ENCODE measurements at places on chromosomes 1 and 21. TPM values are rescaled to one million over a fixed set of nuclear protein-coding genes. Genes with fewer than 3 reads are reported as not detected.
A peak's percentile ranks its signal among the peaks of the same experiment; 100 is the strongest.

DNA sequence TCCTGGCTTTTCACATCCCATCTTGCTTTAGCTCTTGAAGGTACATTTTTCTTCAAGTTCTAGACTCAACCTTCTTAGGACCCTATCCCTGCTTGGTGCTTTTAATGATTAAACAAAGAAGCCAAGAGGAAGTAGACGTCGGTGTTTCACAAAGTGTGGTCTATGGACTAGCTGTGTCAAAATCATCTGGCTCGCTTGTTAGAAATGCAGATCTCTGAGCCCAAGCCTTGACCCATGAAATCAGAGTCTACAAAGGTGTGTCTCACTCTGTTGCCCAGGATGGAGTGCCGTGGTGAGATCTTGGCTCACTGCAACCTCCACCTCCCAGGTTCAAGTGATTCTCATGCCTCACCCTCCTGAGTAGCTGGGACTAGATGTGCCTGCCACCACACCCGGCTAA, 295.5 kb upstream of the KAZN start:
- no peak overlapping the region for H3K4me3 ChIP-seq
- H3K36me3 ChIP-seq, result no peaks in the 10 kb centered on the region
- DNase-seq, result no peak
- H3K27ac ChIP-seq, result no peak overlapping the region

- peaks cover 45% of the 10 kb centered on the region for H3K4me1 ChIP-seq
- H3K36me3 ChIP-seq, result no peaks in the 10 kb centered on the region
Measured at GRCh38 chr1:93614541-93614940, 67.1 kb downstream of the BCAR3 start.

DNA sequence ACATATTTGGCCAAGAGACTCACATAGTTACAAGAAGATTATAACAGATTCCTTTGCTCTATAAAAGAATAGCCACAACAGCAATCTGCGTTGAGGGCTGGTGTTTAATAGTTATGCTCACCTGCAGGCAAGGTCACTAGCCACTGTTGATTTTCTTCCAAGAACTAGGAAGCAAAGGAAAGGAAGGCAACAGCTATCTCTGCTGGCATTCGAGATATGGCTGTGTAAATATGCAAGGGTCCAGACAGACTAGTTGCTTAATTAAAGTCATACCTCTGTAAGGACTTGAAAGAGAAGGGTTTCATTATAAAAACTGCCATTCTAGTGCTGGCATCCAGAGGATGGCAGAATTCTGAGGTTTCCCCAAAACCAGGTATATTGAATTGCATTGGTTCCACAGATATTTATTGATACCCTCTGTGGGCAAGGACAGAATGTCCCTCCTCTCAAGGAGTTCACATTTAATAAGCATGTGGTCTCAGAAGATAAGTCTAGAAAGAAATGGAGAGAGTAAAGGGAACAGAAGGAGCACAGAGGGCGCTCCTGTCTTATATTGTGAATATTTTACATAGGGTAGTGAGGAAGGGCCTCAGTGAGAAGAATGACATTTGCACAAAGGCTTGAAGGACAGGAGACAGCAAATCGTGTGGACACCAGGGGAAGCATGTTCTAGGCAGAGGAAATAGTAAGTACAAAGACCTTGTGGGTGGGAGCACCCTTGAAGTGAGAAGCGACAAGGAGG, 23.6 kb upstream of the PLEKHA6 start:
- DNase-seq, result no peak
- H3K27ac ChIP-seq, result no peak overlapping the region
- no peaks in the 10 kb centered on the region for H3K36me3 ChIP-seq
- peaks cover 23% of the 10 kb centered on the region for H3K4me1 ChIP-seq

DNA sequence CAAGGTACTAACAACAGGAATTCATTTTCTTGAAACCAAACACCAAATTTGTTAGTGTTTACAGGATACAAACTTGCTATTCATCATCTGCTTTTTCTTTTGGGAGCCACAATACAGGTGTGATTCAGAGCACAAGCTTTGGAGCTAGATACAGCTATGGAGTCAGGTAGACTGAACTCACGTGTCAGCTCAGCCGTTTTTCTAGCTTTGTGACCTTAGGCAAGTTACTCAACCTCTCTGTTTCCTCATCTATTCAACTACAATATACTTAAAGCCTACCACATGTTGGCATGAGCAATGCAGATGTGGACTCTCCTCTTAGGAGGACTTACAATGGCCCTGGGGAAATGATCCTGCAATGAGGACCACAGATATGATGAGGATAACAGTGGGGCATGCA, 6.3 kb downstream of the HTR1D start:
- H3K36me3 ChIP-seq, result no peaks in the 10 kb centered on the region
- H3K27ac ChIP-seq, result no peak overlapping the region
- H3K27me3 ChIP-seq, result no peaks in the 10 kb centered on the region
- no peak for DNase-seq
- no peak overlapping the region for H3K4me3 ChIP-seq

GRCh38 chr1:61782771-61783170, 40.5 kb downstream of the PATJ start:
- H3K27ac ChIP-seq, result no peak overlapping the region
- DNase-seq, result no peak
- H3K27me3 ChIP-seq, result no peaks in the 10 kb centered on the region
- H3K36me3 ChIP-seq, result no peaks in the 10 kb centered on the region
- H3K4me1 ChIP-seq, result no peaks in the 10 kb centered on the region

DNA sequence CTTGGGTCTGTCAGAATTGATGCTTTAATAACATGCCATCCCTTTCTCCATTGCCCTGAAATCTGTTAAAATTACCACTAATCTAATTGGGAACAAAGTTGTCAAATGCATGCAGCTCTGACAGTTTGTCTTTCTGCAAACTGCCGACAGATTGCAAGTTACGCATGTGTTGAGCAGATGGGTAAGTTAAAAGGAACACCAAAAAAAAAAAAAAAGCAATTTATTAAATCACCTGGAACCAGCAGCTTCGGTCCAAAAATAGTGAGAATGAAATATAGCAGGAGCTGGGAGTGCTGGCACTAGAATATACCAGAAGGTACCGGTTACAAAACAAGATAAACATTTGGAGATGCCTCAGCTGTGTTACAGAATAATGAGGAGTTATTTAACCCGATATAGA, 149.6 kb upstream of the C1orf87 start:
- no peaks in the 10 kb centered on the region for H3K27me3 ChIP-seq
- no peak overlapping the region for H3K4me3 ChIP-seq
- H3K36me3 ChIP-seq, result no peaks in the 10 kb centered on the region
- DNase-seq, result no peak
- H3K4me1 ChIP-seq, result no peaks in the 10 kb centered on the region

Gene SPRR2A
- total RNA-seq, result 0.60 TPM

- H3K27me3 ChIP-seq, result no peaks in the 10 kb centered on the region
- H3K36me3 ChIP-seq, result no peaks in the 10 kb centered on the region
- no peak overlapping the region for H3K27ac ChIP-seq
- H3K4me1 ChIP-seq, result no peaks in the 10 kb centered on the region
Measured at GRCh38 chr1:186882372-186883134, 53.8 kb downstream of the PLA2G4A start.

DNA sequence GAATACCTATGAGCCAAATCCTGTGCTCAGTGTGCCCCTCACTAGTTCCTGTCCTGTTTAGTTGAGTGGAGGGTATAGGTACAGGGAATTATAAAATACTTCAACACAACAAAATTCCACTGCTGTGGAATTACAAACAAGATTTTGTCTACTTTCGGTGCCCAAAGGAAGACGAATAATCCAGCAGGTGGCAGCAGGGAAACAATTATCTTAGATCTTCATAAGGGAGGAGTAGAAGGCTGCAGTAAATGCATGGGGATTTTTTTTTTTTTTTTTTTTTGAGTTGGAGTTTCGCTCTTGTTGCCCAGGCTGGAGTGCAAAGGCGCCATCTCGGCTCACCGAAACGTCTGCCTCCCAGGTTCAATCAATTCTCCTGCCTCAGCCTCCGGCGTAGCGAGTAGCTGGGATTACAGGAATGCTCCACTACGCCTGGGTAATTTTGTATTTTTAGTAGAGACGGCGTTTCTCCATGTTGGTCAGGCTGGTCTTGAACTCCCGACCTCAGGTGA, 2.0 kb upstream of the PIP5K1A start:
- peak; percentile 95 for DNase-seq
- H3K4me3 ChIP-seq, result peak overlapping the region; percentile 16
- H3K4me1 ChIP-seq, result peaks cover 6% of the 10 kb centered on the region
- no peaks in the 10 kb centered on the region for H3K36me3 ChIP-seq
- peak overlapping the region; percentile 23 for H3K27ac ChIP-seq

Gene MROH9
- total RNA-seq, result not detected

DNA sequence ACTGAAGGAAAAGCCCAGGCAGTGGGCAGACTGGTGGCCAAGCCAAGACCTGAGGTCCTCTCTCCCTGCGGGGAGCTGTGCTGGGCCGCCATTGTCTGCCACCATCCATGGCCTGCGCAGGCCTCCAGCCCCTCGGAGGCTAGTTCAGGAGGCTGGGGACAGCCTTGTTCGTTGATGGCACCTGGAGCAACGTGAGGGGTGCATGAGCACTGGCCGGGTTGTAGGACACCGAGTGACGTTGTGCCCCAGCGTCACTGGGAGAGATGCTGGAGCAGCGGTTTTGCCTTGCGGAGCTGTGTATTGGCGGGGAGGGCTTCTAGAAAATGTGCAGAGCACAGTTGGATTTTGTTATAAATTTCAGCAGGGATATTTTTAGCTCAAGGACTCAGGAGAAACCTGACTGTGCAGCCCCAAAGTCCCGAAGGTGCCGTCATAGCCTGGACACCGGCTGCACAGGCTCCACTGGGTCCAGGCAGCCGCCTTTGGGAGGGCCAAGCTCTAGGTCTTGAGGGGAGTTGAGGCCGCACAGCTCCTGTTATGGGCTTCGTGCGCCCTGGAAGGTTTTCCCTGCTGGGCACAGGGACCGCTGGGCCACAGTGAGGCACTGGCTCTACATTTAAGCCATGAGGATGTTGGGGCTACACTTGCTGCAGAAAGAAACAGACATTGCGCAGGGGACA, 48.2 kb upstream of the ADARB1 start:
- H3K4me1 ChIP-seq, result peaks cover 2% of the 10 kb centered on the region
- H3K4me3 ChIP-seq, result no peak overlapping the region
- no peaks in the 10 kb centered on the region for H3K36me3 ChIP-seq
- DNase-seq, result no peak
- H3K27ac ChIP-seq, result no peak overlapping the region
- H3K27me3 ChIP-seq, result no peaks in the 10 kb centered on the region

- no peak overlapping the region for H3K4me3 ChIP-seq
- DNase-seq, result no peak
- H3K36me3 ChIP-seq, result no peaks in the 10 kb centered on the region
Measured at GRCh38 chr1:24450316-24450715, 34.7 kb downstream of the NIPAL3 start.

GRCh38 chr1:6350416-6351088, 43.0 kb downstream of the ACOT7 start:
- no peak overlapping the region for H3K27ac ChIP-seq
- H3K4me1 ChIP-seq, result peaks cover 16% of the 10 kb centered on the region
- no peaks in the 10 kb centered on the region for H3K36me3 ChIP-seq
- no peak for DNase-seq
- H3K27me3 ChIP-seq, result no peaks in the 10 kb centered on the region

DNA sequence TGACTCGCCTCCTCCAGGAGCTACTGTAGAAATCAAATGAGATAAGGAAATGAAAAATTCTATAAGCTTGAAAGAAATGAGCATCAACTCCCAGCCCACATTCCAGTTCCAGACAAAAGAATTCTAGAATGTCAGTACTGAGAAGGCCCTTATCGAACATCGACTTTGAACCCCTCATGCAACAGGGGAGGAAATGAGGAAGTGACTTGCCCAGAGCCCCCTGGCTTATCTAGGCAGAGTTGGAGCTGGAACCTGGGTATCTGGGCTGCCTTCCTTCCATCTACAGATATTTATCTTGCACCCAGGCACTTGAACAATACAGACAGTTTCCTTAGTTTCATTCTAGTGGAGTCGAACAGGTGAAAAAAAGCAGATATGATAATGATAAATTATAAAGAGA, 22.3 kb downstream of the MECR start:
- no peak overlapping the region for H3K27ac ChIP-seq
- no peak for DNase-seq
- peaks cover 17% of the 10 kb centered on the region for H3K36me3 ChIP-seq
- no peaks in the 10 kb centered on the region for H3K4me1 ChIP-seq
- H3K27me3 ChIP-seq, result no peaks in the 10 kb centered on the region

Gene MMP23B
- total RNA-seq, result 7.1 TPM

GRCh38 chr21:27426196-27426595, 459.3 kb upstream of the ADAMTS5 start:
- no peak overlapping the region for H3K4me3 ChIP-seq
- no peaks in the 10 kb centered on the region for H3K27me3 ChIP-seq
- no peaks in the 10 kb centered on the region for H3K36me3 ChIP-seq

GRCh38 chr1:30805304-30806003, 47.9 kb upstream of the LAPTM5 start:
- peak; percentile 69 for DNase-seq
- H3K4me3 ChIP-seq, result no peak overlapping the region
- no peak overlapping the region for H3K27ac ChIP-seq
- H3K27me3 ChIP-seq, result no peaks in the 10 kb centered on the region

DNA sequence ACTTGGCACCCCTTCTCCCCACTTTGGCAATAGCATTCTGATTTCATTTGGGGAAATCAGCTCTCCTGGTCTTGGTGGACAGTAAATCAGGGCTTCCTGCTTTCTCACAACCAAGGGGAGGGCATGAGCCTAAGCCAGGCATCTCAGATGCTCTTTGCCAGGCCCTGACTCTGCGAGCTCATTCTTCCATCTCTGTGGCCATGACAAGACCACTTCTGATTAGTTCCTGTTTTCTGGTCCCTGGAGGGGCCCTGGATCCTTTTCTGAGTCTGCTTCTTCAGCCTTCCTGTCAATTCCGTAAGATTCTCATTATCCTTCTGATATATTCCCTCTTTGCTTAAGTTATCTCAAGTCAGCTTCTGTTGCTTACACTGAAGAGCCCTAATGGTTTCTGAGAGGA, 210.4 kb downstream of the HIVEP3 start:
- no peak overlapping the region for H3K4me3 ChIP-seq
- DNase-seq, result no peak
- H3K27ac ChIP-seq, result no peak overlapping the region
- H3K36me3 ChIP-seq, result no peaks in the 10 kb centered on the region

Gene SLC19A1
- 7.2 TPM for total RNA-seq

Gene OR2G6
- total RNA-seq, result 0.06 TPM

- DNase-seq, result no peak
- no peaks in the 10 kb centered on the region for H3K36me3 ChIP-seq
- H3K4me3 ChIP-seq, result no peak overlapping the region
- H3K27me3 ChIP-seq, result no peaks in the 10 kb centered on the region
Measured at GRCh38 chr1:154420961-154421924, 16.1 kb downstream of the IL6R start.

DNA sequence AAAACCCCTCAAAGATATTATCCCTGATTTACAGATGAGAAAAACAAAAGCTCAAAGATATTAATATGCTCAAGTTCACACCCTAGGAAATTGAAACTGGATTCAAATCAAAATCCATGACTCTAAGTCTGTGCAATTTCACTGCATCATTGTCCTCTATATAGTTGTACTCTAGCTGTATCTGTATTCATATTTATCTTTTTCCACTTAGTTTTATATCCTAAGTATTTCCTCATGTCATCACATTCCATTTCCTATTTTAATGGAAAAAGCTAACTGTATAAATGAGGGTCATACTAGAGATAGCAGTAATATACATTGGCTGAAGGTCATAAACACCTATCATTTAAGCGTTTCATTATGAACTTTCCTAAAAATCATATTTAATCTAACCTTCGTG, 42.2 kb upstream of the RALGPS2 start:
- H3K27me3 ChIP-seq, result no peaks in the 10 kb centered on the region
- no peak overlapping the region for H3K27ac ChIP-seq
- no peaks in the 10 kb centered on the region for H3K4me1 ChIP-seq
- H3K36me3 ChIP-seq, result no peaks in the 10 kb centered on the region
- no peak overlapping the region for H3K4me3 ChIP-seq
- DNase-seq, result no peak

GRCh38 chr1:79501153-79501552, 494.6 kb upstream of the ADGRL4 start:
- H3K36me3 ChIP-seq, result no peaks in the 10 kb centered on the region
- H3K27ac ChIP-seq, result no peak overlapping the region
- no peaks in the 10 kb centered on the region for H3K27me3 ChIP-seq
- DNase-seq, result no peak
- no peaks in the 10 kb centered on the region for H3K4me1 ChIP-seq

Data from kidney (tissue), 22 donors.